ENCODE measurements at places on chromosomes 2 and 18.
A peak's percentile ranks its signal among the peaks of the same experiment; 100 is the strongest.

GRCh38 chr2:171341394-171342066 is 92.3 kb downstream of the METTL8 start:
- no peak for DNase-seq

GRCh38 chr2:224155896-224156295 is 116.8 kb upstream of the SERPINE2 start:
- DNase-seq: no peak

GRCh38 chr2:16908656-16909055 is 243.0 kb upstream of the CYRIA start:
- no peak for DNase-seq

- DNase-seq: no peak
These were observed 1628.0 kb upstream of the PIK3C3 start for GRCh38 chr18:40326985-40327384.

- DNase-seq: no peak
These were observed 365.9 kb upstream of the MEX3C start for GRCh38 chr18:51563396-51563795.

DNA sequence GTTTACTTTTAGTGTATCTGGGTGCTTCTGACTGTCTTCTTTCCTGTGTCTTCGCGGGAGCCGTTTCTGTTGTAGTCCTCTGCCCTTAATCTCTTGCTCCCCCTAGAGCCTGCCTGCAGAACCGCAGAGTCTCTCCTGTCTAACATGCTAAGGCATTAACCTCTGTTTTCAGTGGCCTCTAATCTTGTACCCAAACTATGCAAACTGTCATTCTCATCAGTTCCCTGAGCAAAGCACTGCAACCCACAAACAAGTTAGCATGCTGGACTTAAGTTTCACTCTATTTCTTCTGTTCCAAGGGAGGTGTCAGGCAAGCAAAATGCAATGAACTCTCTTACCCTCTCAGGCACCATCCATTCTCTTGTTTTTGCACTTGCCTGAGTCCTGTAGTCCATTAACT is 138.4 kb downstream of the OTX1 start:
- DNase-seq: peak; percentile 39

DNA sequence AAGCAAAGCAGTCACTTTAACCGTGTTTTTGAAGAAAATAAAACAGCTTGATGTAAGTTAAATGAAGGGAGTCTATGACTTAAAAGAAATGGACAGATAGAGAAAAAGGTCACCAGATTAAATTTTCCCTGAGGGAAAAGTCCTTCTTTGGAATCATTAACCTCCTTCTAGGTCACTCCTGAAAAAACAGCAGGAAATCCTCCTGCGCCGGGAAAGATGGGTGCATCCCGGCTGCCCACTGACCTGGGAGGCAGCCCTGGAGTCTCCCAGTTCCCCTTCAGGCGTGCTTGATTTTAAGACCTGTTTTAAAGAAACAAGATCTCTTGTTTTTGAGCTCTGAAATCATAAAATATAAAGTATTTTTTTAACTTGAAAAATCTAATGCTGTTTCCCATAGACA is 18.4 kb upstream of the ZNF521 start:
- peak; percentile 84 for DNase-seq

- DNase-seq: no peak
These were observed 54.1 kb downstream of the LPIN2 start for GRCh38 chr18:2958819-2959298.

DNA sequence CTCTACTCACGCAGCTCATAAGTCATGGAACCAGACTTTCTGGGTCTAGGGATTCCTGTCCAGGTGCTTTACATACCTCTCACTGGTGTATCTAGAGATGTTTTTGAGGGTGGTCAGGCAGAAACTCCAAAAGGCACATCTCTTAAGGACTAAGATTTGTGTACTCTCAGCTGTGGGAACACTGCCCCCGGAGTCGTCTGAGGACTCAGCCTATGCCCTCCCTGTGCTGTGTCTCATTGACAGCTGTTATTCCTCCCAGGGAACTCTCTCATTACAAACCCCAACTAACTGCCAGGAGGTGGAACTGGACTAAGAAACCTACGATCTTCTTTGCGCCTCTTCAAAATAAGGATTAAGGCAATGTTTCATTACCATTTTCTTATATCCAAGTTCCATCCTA is 293.9 kb upstream of the DLGAP1 start:
- DNase-seq: no peak

DNA sequence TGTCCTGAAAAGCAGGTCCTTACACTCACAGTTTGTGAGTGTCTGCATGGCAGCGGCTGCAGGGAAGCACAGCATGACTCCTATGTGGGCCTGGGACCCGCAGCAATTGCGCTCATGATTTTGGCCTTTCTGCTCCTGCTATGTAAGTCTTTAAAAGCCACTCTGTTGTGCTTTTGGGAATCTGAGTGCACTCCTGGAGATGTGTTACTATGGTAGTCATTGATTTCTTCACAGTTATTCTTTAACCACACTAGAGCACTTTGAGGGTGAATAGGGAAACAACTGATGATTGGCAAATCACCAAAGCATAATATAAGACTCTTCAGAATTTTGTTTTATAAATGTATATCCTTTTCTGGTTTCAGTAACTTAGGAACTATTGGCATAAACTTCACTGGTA is 40.9 kb downstream of the DSG2 start:
- DNase-seq: no peak

- no peak for DNase-seq
These were observed 205.1 kb upstream of the SRD5A2 start for GRCh38 chr2:31785876-31786275.

DNA sequence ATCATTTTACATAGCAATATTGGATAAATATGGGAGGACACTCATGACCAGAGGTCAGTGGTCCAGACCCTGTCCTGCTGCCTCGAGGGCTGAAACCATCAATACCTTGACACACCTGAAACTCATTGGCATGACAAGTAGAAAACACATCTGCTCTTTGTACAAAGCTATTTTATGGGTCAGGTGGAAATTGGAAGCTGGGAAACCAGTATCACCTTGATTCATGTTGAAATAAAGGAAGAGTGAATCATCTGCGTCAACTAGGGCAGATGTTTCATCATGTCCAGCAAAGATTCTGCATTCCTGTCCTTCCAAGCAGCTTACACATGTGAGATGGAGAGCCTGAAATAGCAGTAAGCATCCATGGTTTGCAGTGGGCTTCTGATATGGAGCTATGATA is 80.0 kb upstream of the ERBB4 start:
- DNase-seq: no peak

DNA sequence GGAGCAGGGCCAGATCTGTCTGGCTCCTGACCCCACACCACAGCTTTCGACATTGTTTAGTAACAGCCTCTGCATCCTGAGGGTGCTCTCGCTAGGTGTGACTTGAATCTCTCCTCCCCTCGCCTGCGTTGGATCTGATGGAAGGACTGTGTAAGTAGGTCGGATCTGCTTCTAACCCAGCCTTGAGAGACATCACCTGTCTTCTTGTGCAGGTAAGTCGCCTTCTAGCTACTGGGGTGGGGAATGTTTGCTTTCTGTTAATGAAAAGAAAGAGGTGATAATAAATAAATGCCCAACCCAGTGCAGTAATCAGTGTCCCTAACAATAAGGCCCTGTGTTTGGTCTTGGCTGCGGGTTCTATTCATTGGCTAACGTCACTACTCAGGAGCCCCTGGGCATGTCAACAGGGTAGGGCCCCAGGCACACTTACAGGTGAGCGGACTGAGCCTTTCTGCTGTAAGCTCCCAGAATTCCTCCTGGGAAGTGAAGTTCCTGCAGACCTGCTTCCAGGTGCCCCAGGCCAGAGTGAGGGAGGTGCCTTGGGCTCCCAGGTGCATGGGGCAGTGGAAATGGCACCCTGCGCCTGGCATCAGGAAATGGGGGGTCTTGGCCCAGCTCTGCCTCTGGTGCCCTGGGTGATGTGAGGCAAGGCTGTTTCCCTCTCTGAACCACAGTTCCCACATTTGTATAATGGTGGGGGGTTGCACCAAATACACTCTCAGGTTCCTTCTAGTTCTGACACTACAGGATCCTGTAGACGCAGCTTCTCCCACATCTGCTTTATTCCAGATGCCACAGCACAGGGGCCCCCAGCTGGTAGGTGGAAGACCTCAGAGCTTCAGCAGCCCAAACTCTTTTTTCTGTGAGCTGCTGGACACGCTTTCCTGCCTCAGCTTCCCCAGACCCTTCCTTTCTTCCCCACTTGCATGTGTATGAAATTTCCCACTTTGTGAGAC is 11.2 kb upstream of the FOSL2 start:
- DNase-seq: no peak

GRCh38 chr18:80106482-80107051 is 2.5 kb upstream of the ADNP2 start:
- no peak for DNase-seq

DNA sequence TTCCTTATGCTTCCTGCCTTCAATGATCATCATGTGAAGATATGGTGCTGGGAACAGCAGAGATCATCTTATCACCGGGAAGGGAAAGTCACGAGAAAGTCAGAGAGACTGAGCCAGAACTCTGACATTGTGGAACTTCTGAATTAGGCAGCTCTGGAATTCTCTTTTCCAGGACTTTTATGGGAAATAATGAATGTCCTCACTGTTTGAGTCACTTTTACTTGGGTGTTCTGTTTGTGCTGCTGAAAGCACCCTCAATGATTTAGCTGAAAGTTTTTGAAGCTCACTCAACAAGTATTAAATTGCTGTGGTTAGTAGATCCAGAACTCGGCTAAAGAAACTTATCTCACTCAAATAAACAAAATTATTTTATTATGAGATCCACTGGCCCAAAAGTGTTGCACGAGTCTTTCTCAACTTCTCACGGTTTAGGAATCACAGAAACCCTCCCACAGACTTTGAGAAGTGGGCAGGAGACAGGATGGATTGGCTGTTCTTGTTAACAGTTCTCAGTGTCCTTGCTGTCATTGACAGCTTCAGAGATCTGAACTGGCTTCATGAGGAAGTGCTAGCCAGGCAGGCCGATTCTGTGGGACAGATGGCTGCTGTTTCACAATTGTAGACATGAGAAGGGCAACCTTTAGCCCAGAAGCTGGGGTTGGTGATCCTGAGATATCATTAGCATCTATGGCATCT is 26.4 kb upstream of the ATRAID start:
- DNase-seq: no peak

GRCh38 chr2:16243411-16243996 is 303.2 kb downstream of the MYCN start:
- no peak for DNase-seq

Measured in endothelial cell of umbilical vein (primary cell).